Esophagus muscularis mucosa (tissue), 4 donors: ENCODE measurements at places on chromosomes 6 and 20.

- H3K36me3 ChIP-seq: no peaks in the 10 kb centered on the region
- H3K4me3 ChIP-seq: no peak overlapping the region
- peaks cover 10% of the 10 kb centered on the region for H3K4me1 ChIP-seq
Measured at GRCh38 chr6:44567406-44567805, 179.9 kb downstream of the CDC5L start.

DNA sequence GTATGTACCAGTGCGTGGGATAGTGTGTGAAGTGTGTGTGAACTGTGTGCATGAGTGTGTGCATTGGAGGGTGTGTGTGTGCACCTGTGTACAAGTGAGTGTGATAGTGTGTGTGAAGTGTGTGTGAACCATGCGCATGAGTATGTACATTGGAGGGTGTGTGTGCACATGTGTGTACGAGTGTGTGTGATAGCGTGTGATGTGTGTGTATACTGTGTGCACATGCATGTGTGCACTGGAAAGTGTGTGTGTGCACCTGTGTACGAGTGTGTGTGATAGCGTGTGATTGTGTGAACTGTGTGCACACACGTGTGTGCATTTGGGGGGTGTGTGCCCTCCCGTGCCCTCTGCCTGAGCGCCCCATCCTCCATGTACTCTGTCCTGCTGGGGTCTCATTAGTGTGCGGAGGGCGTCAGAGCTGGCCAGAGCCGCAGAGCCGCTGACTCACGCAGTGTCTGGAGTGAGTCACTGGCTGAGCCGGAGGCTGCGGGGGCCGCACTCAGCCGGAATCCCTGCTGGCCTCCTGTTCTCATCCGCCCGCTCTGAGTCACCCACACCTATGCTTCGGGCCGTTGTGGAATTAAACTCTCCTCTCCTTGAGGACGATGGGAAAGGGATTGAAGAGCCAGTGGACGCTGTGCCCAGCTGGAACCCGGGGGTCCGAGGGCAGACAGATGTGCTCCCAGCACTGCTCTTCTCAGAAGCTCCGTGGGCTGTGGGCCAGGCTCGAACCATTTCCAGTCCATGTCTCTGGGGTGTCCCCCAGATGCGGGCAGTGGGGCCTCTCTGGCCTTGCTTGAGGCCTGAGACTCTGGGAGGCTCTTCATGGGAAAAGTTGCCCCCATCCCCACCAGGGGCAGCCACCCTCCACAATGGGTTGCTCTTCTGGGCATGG, 27.3 kb upstream of the STX16 start:
- peaks cover 3% of the 10 kb centered on the region for H3K4me1 ChIP-seq
- H3K36me3 ChIP-seq: no peaks in the 10 kb centered on the region
- no peak overlapping the region for H3K4me3 ChIP-seq

GRCh38 chr6:6725468-6726209, 137.1 kb downstream of the LY86 start:
- H3K27me3 ChIP-seq: no peaks in the 10 kb centered on the region
- H3K36me3 ChIP-seq: no peaks in the 10 kb centered on the region
- H3K4me1 ChIP-seq: peaks cover 19% of the 10 kb centered on the region
- no peak overlapping the region for H3K4me3 ChIP-seq

GRCh38 chr6:10516953-10517352, 4.2 kb upstream of the GCNT2 start:
- no peak for DNase-seq
- peaks cover 20% of the 10 kb centered on the region for H3K4me1 ChIP-seq
- H3K27ac ChIP-seq: no peak overlapping the region
- H3K4me3 ChIP-seq: no peak overlapping the region
- no peaks in the 10 kb centered on the region for H3K27me3 ChIP-seq
- no peaks in the 10 kb centered on the region for H3K36me3 ChIP-seq

GRCh38 chr20:63955281-63955826, 862 bp downstream of the UCKL1 start:
- no peak for DNase-seq
- peak overlapping the region; percentile 94 for H3K4me3 ChIP-seq
- peak overlapping the region; percentile 93 for H3K27ac ChIP-seq
- H3K36me3 ChIP-seq: peaks cover 20% of the 10 kb centered on the region

GRCh38 chr6:148492654-148493290, 150.1 kb downstream of the SASH1 start:
- H3K4me3 ChIP-seq: no peak overlapping the region
- no peaks in the 10 kb centered on the region for H3K27me3 ChIP-seq
- DNase-seq: peak; percentile 80
- H3K27ac ChIP-seq: peak overlapping the region; percentile 70

DNA sequence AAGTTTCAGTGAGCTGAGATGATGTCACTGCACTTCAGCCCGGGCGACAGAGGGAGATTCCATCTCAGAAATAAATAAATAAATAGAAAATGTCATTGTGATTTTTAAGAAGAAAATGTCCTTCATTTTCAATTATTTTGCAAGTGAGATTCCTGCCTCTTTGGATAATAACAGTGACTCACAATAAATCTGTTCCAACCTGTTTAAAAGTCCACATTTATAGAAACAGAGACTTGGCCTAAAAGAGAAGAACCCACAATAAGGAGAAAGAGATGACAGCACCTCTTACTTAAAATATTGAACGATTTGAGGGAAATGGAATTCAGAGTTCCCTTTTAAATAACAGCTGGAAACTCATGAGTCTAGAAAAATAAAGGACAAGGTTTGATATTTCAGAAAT, 373.4 kb upstream of the NOX3 start:
- no peak overlapping the region for H3K27ac ChIP-seq
- H3K4me3 ChIP-seq: no peak overlapping the region
- no peaks in the 10 kb centered on the region for H3K36me3 ChIP-seq
- H3K4me1 ChIP-seq: no peaks in the 10 kb centered on the region

DNA sequence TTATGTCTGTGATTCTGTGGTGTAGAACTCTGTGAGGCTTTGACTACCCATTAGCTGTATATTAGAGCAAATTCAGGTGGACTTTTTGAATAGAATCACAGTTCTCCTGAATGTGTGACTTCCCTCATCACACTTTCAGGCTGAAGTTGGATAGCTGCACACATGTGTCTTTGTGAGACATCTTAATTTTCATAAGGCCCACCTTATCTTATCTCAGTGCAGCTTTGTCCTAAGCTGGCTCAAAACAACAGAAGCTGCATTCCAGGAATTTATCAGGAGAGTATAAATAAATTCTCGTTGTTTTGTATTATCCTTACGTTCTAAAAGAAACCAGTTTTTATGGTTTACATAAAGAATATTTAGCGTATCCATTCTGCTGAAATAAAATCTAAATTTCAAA, 26.2 kb upstream of the SLC35D3 start:
- no peak overlapping the region for H3K4me3 ChIP-seq
- H3K27me3 ChIP-seq: no peaks in the 10 kb centered on the region
- no peak for DNase-seq
- H3K4me1 ChIP-seq: no peaks in the 10 kb centered on the region
- peaks cover 6% of the 10 kb centered on the region for H3K36me3 ChIP-seq

DNA sequence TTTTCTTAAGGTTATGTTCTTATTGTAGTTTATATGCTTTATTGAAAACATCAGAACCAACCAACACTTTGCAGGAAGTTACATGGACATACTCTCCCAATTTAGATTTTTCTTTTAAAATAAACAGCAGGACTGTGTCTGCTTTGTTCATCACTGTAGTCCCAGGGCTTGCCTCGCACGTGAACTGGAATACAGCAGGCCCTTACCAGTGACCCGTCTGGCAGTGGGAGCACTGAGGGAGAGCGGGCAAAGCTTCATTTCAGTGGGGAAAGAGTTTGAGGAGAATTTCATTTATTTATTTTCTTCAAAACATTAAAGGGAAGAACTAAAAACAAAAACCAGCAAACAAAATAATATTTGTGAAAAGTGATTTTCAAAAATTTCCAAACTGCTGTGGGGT, 230.8 kb downstream of the PAX1 start:
- no peaks in the 10 kb centered on the region for H3K36me3 ChIP-seq
- no peak overlapping the region for H3K4me3 ChIP-seq
- DNase-seq: no peak
- H3K27me3 ChIP-seq: no peaks in the 10 kb centered on the region
- H3K27ac ChIP-seq: no peak overlapping the region

DNA sequence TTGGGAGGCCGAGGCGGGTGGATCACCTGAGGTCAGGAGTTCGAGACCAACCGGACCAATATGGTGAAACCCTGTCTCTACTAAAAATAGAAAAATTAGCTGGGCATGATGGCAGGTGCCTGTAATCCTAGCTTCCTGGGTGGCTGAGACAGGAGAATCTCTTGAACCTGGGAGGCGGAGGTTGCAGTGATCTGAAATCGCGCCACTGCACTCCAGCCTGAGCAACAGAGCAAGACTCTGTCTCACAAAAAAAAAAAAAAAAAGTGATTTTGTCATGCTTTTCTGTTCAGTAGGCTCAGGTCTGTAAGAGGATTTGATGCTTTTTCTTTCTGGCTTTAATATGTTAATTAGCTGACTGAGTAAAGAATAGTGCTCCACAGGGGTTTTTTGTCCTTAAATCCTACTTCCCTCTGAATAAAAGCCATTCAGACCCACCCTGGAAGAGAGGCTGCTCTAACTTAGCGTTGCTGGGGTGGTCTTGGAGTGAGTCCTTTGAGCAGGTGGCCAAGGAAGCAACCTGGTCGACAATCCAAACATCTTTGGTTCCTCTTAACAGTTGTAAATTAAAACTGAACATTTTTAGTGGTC, 19.0 kb downstream of the MCM8 start:
- H3K4me1 ChIP-seq: no peaks in the 10 kb centered on the region
- H3K27me3 ChIP-seq: no peaks in the 10 kb centered on the region
- no peak overlapping the region for H3K4me3 ChIP-seq
- no peak overlapping the region for H3K27ac ChIP-seq
- no peak for DNase-seq

DNA sequence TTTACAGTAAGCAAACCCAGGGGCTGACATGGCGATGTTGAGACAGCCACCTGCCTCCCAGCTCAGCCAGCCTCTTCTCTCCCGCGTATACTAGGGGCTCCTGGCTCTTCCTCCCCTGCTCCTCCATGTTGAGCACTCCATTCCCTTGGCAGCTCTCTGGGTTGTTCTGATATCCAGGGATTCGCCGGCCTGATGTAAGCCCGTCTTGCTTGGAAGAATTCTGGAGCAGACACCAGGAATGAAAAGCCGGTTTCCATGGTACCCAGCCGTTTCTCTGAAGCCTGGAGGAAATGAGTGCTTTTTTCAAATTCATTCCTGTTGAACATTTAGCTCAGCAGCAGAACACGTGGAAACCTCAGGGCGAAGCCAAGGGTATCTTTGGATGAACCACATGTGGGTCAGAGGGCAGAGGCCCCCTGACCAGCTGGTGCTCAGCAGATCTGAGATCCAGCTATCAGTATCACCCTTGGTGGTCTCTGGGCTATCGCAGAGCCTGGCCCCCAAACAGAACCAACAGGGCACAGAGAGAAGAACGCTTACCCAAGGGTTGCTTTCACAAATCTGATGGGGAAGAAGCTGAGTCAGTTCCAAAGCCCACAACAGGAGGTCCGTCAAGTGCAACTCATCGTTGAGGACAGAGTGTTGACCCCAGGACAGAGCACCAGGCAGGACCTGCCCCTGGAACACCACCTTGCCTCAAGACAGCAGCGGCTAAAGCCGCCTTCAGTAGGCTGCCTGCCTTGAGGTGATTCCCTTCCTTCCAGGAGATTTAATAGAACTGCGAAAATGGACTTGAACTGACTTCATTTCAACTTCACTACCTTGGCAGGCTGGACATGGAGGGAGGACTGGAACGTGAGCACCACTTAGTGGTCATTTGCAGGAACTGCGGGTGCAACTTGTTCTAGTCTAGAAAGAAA, 96.1 kb upstream of the RIN2 start:
- no peak overlapping the region for H3K4me3 ChIP-seq
- H3K27me3 ChIP-seq: no peaks in the 10 kb centered on the region
- peak; percentile 94 for DNase-seq
- H3K4me1 ChIP-seq: peaks cover 5% of the 10 kb centered on the region
- H3K27ac ChIP-seq: no peak overlapping the region

- no peaks in the 10 kb centered on the region for H3K27me3 ChIP-seq
- H3K36me3 ChIP-seq: no peaks in the 10 kb centered on the region
- no peaks in the 10 kb centered on the region for H3K4me1 ChIP-seq
- H3K4me3 ChIP-seq: no peak overlapping the region
- DNase-seq: no peak
Measured at GRCh38 chr6:40819182-40819834, 219.7 kb downstream of the UNC5CL start.

- H3K27ac ChIP-seq: no peak overlapping the region
- no peaks in the 10 kb centered on the region for H3K27me3 ChIP-seq
- H3K4me3 ChIP-seq: no peak overlapping the region
Measured at GRCh38 chr20:272718-273117, 15.2 kb downstream of the DEFB132 start.

- H3K27ac ChIP-seq: no peak overlapping the region
- no peaks in the 10 kb centered on the region for H3K36me3 ChIP-seq
- no peaks in the 10 kb centered on the region for H3K27me3 ChIP-seq
- H3K4me3 ChIP-seq: no peak overlapping the region
Measured at GRCh38 chr6:68994521-68994920, 359.4 kb downstream of the ADGRB3 start.
